Substantia nigra (tissue), 51 donors: ENCODE measurements at places on chromosomes 7 and 10.

DNA sequence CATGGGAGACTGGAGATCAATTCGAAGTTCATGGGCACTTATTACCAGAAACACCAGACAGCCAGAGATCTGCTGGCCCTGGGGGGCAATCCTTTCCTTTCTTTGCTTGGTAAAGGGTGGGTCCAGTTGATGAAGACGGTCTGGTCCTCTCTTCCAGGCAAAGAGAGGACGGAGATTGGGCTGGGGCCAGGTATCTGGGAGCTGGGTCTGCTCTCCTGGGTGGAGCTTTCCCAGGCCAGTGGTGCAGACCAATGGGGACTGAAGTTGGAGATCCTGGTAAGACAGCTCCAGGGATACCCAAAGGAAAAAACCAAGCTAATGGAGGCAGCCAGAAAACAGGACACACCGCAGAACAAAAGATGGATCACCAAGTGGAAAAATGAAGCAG lies 18.3 kb downstream of the NOD1 start:
- no peak for DNase-seq

- no peak for DNase-seq
These were observed 27.0 kb downstream of the C10orf120 start for GRCh38 chr10:122672655-122673054.

GRCh38 chr7:70569335-70569819 lies 562.6 kb upstream of the GALNT17 start:
- no peak for DNase-seq

- no peak for DNase-seq
These were observed 40.6 kb downstream of the SLC26A4 start for GRCh38 chr7:107701191-107701590.

GRCh38 chr10:115092258-115092554 lies 959 bp upstream of the ATRNL1 start:
- no peak for DNase-seq

DNA sequence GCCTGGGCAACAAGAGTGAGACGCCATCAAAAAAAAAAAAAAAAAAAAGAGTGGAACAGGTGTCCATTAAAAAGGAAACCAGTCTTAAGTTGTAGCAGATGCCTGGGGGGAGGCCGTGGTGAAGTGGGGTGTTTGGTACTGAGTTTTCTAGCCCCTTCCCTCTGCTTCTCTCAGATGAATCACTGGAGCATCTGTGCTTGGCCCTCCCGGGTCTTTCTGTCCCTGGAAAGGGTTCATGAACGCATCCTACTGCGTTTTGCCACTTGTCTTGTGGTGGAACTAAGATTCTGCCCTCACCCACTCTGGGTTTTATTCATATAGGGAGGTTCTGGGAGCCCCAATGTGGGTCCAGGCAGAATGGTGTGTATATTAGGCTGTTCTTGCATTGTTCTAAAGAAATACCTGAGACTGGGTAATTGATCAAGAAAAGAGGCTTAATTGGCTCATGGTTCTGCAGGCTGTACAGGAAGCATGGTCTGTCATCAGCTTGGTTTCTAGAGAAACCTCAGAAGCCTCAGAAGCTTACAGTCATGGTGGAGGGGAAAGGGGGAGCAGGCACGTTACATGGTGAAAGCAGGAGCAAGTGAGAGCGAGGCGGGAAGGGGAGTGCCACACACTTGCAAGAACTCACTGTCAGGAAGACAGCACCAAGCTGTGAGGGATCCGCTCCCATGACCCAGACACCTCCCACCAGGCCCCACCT lies 63.5 kb downstream of the CAMK1D start:
- no peak for DNase-seq

GRCh38 chr10:116237260-116237659 lies 35.7 kb downstream of the GFRA1 start:
- DNase-seq, result no peak

- no peak for DNase-seq
These were observed 292.0 kb downstream of the PHTF2 start for GRCh38 chr7:78090616-78091015.

GRCh38 chr7:73909996-73910395 lies 49.0 kb downstream of the TMEM270 start:
- no peak for DNase-seq

- no peak for DNase-seq
These were observed 6.4 kb downstream of the USP6NL start for GRCh38 chr10:11604865-11605650.

- DNase-seq, result no peak
These were observed 29.4 kb upstream of the PCGF5 start for GRCh38 chr10:91190876-91191583.

GRCh38 chr7:12107841-12108254 lies 103.2 kb upstream of the TMEM106B start:
- DNase-seq, result no peak

GRCh38 chr10:61410353-61411070 lies 42.7 kb downstream of the TMEM26 start:
- DNase-seq, result no peak

GRCh38 chr10:108515821-108516220 lies 1351.3 kb upstream of the SORCS1 start:
- DNase-seq, result no peak

GRCh38 chr10:14468726-14469125 lies 138.0 kb upstream of the FRMD4A start:
- DNase-seq, result no peak

- DNase-seq, result no peak
These were observed 92.4 kb downstream of the PTPRN2 start for GRCh38 chr7:158495216-158495615.

- DNase-seq, result no peak
These were observed 60.5 kb downstream of the TACR2 start for GRCh38 chr10:69356187-69356586.

- no peak for DNase-seq
These were observed at the start of gene ELFN1 for GRCh38 chr7:1669954-1670893. Gene ELFN1, plus strand, starts transcription at chr7:1670277. Its CDS starts 74,320 bp downstream, at chr7:1744597.

GRCh38 chr7:26477381-26477990 lies 185.8 kb downstream of the SNX10 start:
- DNase-seq, result no peak

DNA sequence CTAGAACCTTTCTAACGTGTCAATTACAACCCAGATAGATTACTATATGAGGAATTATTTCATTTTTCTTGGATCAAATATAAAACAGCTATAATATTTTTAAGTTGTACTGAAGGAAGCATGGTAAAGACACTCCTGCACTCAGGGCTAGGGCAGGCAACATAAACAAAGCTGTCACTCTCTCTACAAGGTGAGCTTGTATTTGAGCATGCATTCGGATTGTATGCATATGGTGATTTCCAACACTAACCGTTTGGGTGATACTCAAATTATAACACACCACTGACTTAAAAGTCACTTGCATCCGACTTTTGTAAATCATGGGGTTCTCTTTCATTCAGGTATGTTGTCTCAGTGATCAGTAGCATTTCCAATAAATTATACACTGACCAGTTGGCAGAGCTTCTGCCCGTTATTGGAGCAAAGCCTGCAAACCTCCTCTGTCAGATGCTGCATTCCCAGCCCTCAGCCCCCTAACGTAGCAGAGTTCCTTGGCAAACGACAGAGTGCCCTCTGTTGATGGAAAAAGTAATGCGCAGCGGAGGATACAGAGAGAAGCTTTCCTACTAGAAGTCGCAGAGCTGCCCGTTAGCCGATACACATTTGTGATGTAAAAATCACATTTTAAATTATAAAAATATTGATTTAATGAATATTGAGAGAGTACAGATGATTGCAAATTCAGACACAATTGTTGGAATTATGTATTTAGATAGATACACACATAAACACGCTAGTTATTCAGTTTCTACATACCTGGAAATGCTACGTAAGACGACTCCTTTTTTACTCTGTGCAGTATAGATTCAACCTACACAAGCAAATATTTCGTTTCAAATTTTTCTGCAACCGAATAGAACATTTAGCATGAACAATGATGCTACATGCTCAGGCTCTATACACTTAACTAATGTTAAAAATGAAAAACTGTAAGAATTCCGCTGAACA lies 173.9 kb upstream of the SP4 start:
- DNase-seq, result peak; percentile 28
